ENCODE measurements at places on chromosomes 5 and 9. TPM values are rescaled to one million over a fixed set of nuclear protein-coding genes. Genes with fewer than 3 reads are reported as not detected.

MYOT gene
- total RNA-seq, result not detected

C5orf22 gene
- total RNA-seq, result 30.6 TPM

ANKRD18A gene
- total RNA-seq, result 7.5 TPM

IL3 gene
- 10.8 TPM for total RNA-seq

STC2 gene
- 49.6 TPM for total RNA-seq

DNAI1 gene
- total RNA-seq, result 0.34 TPM

SLC22A4 gene
- total RNA-seq, result 1.1 TPM

FOXD4L6 gene
- total RNA-seq, result not detected

TAF11L14 gene
- total RNA-seq, result not detected

SPATA31A5 gene
- total RNA-seq, result not detected

MEGF9 gene
- total RNA-seq, result 3.6 TPM

SNX30 gene
- 4.2 TPM for total RNA-seq

C9orf153 gene
- total RNA-seq, result 0.46 TPM

IL5 gene
- 1.6 TPM for total RNA-seq

MYMK gene
- not detected for total RNA-seq

FOXD4L5 gene
- 0.07 TPM for total RNA-seq

GTF2H2 gene
- total RNA-seq, result 22.7 TPM

CDH9 gene
- not detected for total RNA-seq
